ENCODE measurements at places on chromosomes 7 and 10. TPM values are rescaled to one million over a fixed set of nuclear protein-coding genes. Genes with fewer than 3 reads are reported as not detected.

The AVPI1 gene
- 2.5 TPM for total RNA-seq

DNA sequence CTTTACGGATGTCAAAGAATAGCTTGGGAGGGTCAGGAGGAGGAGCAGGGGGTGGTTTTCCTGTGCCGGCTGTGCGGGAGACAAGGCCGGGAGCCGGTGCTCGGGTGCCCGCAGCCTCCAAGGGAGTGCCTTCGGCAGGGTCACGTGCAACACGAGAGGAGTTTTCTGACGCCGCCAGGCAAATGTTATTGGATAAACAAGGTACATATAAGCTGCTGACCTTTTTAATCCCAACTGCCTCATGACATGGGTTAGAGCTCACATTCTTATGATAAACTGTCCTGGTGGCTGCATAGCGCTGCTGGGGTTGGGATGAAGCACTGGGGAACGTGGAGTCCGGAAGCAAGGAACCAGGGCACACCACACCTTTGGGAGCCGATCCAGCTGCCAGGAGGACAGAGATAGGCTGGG, 124.8 kb upstream of the PDLIM1 start:
- DNase-seq = no peak

The ZNF488 gene
- not detected for total RNA-seq

DNA sequence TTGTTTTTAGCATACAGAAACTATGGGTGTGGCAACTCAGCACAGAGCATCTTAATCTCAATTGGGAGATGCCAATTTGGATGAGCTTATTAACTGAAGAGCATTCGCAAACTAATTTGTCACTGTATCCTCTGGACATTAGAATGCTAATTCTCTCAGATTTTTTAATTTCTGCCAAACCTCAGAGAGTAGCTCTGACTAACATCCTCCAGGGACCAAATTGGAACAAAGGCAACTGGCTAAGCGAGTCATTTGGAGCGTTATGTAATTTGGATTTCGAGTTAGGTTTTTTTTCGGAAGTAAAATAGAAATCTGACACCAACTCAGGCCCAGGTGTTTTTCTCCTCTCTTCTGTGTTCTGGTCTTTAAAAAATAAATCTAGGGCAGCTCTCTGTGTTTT, 201.9 kb downstream of the BMPER start:
- DNase-seq = no peak

GRCh38 chr7:155467846-155468784, 10.2 kb downstream of the EN2 start:
- no peak for DNase-seq

The SFTPD gene
- total RNA-seq = not detected

GRCh38 chr10:20059084-20059835, 243.0 kb downstream of the PLXDC2 start:
- DNase-seq = no peak

The HYAL4 gene
- not detected for total RNA-seq

DNA sequence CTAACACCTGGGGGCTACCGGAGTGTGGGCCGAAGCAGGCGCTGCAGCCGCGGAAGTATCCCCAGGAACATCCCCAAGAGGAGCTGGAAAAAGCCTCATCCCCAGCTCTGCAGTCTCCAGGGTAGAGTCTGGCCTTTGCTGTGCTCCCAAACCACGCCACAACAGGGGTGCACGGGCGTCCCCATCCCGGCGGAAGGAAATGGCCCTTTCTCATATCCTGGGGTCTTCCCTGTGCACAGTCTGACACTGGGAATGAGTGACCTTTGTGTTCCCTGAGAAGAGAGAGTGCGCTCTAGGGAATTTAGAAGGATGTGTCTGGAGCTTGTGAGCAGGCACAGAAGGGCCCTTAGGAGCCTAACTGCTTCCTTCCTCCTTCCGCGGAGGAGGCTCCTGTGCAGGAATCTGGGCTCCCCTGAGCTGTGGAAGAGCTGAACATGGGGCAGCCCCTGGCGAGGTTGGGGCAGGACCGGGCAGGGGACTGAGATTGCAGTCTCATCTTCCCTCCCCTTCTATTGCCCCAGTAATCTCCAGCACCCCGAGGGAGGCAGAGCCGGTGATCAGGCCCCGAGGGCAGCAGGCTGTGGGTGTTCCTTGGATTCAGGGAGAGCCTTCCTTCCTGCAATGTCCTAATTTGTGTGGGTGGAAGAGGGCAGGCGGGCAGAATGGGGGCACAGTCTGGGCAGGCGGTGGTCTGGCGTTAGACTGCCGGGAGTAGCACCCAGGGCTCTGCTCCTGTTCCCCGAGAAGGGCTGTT, 1.3 kb downstream of the REPIN1 start:
- DNase-seq = no peak
